ENCODE measurements at places on chromosomes 16 and 17.

GRCh38 chr17:81792675-81793615 lies 11.0 kb upstream of the GCGR start:
- DNase-seq = no peak

DNA sequence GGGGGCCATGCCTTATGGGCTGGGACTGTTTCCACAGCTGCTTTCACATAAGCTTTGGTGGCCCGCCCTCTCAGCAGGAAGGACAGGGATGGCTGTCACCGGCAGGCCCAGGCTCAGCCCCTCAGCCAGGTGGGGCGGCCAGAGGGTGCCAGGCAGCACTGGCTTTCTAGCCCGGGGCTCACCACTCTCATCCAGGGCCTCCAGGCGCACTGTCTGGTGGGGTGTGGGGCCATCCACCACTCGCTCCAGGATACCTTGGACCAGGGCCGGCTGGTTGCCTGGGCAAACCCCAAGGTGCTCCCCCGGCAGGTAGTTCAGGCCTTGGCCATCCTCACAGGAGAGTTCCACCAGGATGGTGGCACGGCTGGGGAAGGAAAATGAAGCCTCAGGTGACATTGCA lies 35.0 kb downstream of the NOS2 start:
- DNase-seq = no peak

GRCh38 chr17:58641887-58642311 lies 49.9 kb downstream of the TEX14 start:
- DNase-seq = peak; percentile 12

DNA sequence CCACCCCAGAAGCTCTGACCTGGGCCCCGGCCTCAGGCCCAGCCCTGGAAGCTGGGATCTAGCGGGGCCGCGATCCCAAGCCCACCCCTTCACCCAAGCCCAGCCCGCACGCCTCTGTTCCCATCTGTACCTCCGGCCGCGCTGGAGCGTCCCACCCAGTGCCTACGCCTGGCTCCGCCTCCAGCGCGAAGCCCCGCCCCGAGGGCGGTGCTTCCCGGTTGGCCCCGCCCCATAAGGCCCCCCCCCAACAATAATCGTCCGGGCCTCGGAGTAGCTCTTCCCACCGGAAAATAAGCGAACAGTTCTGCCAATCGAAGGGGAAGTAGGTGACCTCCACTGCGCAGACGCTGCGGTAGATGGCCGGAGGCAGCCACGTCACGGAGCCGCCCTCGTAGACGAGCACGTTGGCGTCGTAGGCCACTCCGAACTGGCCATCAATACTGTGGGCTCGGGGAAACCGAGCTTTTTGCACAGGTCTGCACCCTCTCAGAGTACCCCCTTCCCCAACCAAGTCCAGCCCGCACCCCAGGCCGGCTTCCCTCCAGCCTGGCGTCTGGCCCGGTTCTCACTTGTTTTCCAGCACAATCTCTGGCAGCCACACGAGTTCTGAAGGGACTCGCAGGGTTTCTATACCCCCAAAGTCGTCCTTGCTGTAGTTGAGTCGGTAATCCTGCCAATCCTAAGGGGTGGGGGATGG lies 1.1 kb downstream of the CHRNE start:
- DNase-seq = no peak

DNA sequence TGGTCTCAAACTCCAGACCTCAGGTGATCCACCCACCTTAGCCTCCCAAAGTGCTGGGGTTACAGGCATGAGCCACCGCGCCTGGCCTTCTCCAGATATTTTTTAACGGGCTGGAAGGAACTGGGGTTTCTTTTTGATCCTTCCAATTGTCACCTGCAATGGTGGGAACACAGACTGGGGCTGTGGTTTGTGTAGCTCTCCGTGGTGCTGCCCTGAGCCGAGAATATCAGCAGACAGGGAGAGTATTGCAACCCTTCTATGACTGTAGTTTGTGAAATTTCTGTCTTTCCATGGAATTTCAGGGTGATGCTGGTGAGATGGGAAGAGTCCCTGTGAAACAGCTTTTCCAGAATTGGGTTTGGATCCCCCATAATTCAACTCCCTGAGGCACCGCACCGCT lies 263.5 kb downstream of the ENGASE start:
- DNase-seq = no peak

DNA sequence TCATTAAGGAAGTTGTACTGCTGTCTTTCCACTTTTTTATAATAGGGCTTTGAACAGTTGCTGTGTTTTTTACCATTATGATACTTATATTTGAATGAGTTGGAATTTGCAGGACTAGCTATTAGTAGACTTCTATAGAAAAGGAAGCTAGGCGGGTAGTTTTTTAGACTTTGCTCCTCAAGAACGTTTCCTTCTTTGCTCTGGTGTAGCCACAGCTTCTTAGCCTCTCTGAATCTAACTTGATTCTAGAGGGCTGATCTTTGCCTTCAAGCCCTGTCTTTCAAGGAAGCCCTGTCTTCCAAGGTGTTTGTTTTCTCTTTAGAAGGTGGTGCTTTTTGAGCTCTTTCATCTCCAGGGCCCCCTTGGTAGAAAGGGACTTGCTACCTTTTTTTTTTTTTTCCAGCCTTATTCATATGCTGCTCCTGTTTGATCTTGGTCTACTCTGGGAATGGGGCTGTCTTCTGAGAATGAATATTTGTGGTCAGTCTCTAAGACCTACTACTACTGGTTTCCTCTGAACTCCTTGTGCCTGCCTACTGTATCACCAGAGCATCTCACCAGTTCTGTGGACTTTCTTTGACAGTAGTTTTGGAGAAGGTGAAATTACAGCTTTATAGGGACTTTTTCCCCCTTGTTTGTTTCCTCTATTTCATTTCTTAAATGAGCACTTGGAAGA lies 52.3 kb upstream of the RASL10B start:
- peak; percentile 20 for DNase-seq

DNA sequence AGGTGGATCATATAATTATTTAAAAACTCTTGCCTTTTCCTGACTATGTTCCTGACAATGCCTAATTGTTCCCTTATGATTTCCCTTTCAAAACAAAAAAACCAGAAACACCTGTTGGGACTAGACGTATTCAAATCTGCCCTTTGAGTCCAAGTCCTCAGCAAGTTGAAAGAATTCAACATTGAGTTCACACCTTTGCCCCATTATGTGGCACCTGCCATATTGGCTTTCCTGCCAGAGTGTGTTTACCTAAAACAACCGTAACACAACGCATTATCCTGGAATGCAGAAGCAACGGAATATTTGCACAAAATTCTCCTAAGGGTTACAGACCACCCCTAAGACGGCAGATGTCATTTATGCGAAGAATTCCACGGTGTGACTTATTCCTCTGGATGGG lies 105.9 kb downstream of the ZFHX3 start:
- no peak for DNase-seq

DNA sequence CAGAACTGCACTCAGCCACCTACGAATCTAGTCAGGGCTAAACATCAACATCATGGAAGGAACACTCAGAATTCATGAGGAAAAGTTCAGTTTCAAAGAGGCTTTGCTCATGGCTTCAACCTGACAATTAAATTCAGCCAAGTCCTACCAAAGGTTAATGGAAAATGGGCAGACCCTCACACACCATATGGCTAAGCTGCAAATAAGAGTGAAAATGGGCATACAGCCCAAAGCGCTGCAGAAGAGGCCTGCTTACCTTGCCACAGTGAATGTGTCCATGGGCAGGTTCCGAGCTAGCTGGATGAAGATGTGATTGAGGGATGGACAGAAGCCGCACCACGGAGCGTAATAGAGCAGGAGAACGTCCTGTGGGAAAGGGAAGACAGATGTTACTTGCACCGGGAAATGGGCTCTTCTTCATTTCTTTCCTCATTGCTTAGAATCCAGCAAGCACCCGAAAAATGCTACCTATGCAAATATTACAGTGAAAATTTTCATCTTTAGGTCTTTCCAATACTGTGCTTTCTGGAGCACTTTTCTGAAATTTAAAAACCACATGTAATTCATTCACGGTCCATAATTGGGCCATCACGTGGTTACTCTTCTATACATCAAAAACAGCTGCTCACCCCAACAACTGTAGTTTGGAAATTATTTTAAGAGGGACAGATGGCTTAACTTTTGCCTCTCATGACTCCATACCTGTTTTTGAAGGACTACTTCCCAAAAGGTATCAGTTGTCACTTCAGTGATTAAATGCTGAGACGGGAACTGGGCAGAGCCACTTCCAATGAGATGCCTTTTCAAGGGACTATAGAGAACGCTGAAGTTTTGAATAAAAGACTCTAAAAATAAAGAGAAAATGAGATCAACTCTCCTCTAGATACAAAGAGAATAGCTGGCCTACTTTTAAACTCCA lies 19.6 kb downstream of the SNN start:
- no peak for DNase-seq

DNA sequence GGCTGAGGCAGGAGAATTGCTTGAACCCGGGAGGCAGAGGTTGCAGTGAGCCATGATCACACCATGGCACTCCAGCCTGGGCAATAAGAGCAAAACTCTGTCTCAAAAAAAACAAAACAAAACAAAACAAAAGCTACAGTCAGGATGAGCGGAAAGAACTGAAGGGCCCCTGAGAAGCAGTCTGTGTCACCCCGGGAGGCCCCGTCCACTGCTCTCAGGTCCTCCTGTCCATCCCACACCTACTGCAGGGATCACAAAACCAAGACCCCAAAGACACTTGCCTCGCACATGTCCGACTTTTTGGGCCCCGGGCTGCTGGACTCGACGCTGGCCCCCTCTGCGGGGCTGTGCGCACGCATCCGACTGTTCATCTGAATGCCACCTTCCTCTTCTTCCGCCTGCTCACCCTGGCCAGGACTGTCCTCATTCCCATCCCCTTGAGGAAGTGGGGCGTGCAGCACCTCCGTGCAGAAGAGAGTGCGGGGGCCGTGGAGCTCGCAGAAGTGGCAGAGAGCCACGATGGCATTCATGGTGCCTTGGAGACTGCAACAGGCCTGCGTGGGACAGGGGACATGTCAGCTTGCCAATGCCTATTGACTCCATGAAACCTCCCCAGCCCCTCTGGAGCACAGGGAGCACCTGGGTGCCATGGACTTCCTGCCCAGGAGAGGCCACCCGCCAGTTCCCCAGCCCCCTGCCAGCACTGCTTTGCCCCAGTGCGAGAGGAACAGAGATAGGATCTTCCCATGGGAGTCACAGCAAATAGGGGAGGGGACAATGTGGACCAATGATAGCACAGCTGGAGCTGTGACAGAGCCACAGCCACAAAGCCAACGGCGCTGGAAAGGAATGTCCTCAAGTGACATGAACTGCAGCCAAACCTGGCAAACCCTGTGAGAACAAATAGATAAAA lies 9.1 kb downstream of the FLCN start:
- no peak for DNase-seq

GRCh38 chr17:9389111-9389527 lies 186.5 kb downstream of the STX8 start:
- DNase-seq = peak; percentile 79

DNA sequence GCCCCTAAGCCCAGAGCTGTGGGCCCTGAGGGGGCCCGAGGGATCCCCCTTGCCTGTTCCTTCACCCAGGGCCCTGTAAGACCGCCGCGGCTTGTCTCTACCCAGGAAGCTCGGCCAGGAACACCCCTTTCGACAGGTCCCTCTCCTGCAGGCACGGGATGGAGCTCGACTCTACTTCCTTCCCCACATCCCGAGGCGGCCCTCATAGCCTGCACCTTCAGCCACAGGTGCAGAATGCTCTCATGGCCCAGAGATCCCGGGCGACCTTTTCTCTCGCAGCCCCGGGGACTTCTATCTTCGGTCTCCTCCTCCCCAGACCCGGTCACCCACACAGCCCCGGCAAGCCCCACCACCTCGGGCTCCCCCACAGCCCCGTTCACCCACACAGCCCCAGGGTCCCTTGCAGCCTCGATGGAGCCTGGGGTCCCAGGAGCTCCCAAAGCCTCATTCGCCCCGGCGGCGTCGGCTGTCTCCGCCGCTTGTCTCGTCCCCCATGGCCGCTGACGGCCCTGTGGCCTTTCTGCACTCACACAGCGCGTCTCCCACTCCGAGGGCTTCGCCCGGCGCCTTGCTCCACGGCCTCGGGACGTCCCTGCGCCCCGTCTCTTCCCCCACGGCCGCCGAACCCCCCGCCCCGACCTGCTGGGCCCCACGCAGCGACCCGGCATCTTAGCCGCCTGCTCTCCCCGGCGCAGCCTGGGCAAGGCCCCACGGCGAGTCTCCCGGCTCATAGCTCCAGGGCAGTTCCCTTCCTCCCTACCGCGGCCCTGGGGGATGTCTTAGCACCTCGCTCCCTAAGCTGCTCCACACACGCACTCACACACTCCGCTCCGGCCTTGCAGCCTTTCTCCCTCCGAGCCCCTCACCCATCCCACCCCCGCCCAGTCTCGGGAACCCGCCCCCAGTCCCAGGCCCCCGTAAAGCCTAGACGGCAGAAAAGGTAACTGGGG lies 650 bp downstream of the KIAA0753 start:
- DNase-seq = peak; percentile 42

- DNase-seq = no peak
Measured at GRCh38 chr16:68383858-68384257, 64.5 kb downstream of the SMPD3 start.
